NK-92 treated with Interleukin-12 subunit alpha and Interleukin-12 subunit beta, amount 100 ng/mL, for 24 hours (cell line): ENCODE measurements at places on chromosomes 2 and 18.

DNA sequence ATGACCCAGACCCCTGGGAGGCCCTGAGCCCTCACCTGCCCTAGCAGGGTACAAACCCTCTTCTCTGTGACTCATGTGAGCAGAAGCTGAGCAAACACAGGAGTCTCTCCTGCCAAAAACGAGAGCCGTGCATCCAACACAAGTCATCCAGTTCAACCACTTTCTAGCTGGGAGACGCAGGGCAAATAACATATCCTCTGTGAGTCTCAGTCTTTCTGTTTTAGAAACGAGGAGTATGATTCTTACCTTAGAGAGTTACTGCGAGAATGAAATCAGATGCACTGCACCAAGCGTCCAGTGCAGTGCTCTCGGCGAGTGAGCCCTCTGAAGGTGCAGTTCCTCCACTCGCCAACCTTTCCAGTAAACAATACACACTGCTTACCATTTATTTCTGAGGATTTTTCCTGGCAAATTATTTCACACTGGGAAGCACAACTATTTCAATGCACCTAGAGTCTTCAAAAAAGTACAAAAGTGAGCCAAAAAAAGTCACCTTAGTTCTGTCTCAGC lies 331.8 kb upstream of the MYT1L start:
- DNase-seq, result no peak

DNA sequence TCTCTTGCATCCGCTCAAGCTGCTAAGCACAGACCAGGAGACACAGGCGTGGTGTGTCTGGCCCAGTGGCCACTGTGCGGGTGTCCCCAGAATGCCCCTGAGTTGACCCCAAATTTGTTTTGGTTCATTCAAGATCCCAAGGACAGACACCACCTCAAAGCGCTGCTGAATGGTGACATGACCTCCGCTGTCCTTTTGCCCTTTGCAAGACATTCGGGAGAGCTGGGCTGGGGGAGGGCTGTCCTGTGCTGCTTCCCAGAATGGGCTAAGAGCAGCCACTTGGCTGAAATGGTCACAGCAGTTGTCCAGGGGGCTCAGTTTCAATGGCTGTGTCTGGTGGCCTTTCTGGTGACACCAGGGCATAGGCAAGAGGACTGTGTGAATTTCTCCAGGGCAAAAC lies 84.1 kb downstream of the SMIM21 start:
- DNase-seq, result no peak

- DNase-seq, result no peak
These were observed 20.9 kb downstream of the NAPG start for GRCh38 chr18:10546557-10547300.

DNA sequence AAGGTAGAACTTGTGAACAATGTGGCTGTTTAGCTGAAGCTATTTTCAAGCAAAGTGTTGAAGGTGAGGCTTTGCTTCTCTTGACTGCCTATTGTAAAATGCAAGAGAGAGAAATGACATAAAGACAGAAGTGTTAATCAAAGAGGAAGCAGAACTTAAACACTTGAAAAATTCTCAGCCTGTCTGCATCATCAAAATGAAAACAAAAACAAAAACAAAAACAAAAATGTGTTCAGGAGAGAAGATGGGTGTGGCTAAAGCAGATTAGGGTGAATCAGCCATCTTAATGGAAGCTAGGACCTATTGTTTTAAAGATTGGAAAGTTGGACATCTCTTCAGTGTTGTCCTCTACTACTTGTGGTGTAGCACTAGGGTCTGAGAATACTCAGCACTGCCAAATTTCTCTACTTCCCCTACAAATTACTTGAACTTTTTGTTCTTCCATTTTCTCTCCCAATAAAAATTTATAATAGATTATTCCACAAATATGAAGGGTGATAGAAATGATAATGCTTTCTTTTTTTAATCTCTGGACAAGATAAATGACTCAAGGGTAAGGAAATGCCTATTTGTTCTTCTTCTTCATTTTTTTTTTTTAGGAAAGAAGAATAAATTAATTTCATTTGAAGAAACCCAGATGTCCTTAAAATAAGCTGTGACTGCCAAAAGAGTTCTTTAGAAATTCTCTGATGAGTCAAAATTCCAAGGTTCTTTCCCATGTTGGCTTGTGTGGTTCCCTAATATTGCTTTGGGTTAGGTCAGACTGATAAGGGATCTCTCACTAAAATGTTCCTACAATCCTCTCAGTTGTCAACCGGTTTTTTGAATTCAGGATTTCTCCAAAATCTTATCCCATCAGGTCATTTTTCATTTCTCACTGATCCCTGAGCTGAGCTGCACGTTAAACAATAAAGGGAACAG lies 571.2 kb upstream of the ZEB2 start:
- no peak for DNase-seq

GRCh38 chr2:137525641-137526190 lies 438.6 kb upstream of the HNMT start:
- no peak for DNase-seq

DNA sequence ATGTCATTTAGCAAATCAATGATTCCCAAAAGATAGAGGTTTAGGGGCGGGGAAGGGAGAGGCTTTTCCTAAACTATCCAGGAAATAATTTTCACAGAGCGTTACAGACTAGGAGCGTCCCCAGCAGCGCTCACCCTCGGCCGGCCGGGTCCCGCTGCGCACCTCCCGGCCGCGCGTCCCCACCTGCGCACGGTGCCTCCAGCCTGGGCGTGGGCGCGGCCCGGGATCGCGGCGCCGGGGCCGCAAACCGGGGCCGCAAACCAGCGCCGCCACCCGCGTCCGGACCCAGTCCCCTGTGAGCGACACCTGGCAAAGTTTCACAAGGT lies 684 bp upstream of the ZCCHC2 start:
- DNase-seq, result no peak

GRCh38 chr2:41791523-41791922 lies 256.3 kb upstream of the PKDCC start:
- no peak for DNase-seq
